Motor neuron (in vitro differentiated cells): ENCODE measurements at places on chromosomes 5 and 9.
A peak's percentile ranks its signal among the peaks of the same experiment; 100 is the strongest.

GRCh38 chr5:36383942-36384341 is 82.2 kb upstream of the RANBP3L start:
- no peak for ATAC-seq

DNA sequence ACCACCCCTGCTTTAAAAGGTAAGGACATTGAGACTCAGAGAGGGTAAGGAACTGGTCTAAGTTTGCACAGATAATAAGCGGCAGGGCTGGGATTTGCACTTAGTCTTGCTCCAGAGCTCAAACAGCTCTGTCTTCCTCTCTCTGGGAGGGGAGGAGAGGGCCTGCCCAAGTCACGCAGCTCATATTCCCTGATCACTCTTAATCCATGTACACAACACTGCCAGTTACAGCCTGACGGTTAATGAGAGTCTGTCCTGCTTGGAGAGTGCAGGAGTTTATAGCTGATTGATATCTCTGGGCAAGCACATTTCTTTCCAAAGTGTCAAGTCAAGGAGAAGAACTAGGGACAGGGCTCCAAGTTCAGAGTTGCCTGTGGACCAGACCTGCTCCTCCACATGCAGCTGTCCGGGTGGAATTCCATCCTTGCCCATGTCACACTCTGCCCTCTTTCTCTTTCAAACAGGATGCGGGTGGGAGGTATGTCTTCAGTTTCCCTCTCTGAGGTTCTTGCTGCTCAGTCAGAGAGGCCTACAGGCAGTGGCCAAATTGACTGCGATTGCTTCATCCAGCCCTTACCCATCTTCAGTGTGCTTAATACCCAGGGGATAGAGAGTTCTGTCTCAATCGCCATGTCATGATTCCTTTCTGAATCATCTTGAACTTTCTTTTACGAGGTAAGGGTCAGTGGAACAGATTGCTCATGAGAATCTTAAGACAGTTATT is 54.5 kb downstream of the GALNT12 start:
- ATAC-seq, result no peak

- no peak for ATAC-seq
Observed at GRCh38 chr9:73138516-73138915, 13.1 kb upstream of the ANXA1 start.

DNA sequence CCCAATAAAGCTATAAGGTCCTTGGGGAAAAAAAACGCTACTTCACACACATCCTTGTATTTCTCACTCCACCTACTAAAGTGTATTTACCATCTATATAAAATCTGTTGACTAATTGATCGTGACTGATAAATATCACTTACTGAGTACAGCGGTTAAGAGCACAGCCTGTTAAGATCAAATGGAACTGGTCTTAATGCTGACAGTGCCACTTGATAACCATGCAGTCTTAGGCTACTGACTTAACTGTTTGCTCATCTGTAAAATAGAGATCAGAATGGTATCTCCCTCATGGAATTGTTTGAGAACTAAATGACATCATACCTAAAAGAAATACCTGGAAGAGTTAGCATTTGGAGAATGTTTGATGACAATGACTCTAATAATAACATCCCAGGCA is 67.5 kb downstream of the ZFAND5 start:
- no peak for ATAC-seq

DNA sequence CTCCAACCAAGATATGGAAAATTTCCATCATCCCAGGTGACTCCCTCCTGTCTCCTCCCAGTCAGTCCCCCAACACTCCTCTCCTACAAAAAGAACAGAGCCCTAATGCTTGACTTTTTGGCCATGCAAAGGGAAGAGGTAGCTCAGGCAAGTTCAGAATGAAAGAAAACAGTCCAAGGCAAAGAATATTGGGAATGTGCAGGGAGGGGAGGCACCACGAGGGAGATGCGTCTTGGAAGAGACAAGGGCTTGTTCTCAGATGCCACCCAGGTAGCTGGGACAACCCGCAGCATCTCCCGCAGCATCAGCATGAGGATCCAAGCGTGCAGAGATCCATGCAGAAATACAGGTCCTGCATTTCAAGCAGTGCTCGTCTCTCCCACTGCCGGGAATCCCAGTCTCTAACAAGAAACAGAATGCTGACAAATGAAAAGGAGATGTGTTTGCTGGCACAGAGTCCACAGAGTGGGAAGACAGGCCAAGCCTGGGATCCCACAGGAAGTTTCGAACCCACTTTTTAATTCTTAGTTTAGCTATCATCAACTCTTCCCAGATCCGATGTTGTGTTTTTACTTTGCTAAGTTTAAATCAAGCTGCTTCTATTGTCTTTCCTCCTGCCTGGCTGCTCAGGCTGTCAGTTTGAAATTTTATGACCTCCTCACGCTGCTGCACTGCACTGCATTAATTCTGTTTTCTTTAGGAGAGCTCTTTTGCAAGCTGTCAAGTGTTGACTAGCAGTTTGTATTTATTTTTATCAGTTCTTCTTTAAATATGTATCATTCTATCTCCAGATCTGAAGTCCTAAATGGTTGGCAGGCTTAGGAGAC is 86.8 kb upstream of the OSMR start:
- peak; percentile 52 for ATAC-seq

DNA sequence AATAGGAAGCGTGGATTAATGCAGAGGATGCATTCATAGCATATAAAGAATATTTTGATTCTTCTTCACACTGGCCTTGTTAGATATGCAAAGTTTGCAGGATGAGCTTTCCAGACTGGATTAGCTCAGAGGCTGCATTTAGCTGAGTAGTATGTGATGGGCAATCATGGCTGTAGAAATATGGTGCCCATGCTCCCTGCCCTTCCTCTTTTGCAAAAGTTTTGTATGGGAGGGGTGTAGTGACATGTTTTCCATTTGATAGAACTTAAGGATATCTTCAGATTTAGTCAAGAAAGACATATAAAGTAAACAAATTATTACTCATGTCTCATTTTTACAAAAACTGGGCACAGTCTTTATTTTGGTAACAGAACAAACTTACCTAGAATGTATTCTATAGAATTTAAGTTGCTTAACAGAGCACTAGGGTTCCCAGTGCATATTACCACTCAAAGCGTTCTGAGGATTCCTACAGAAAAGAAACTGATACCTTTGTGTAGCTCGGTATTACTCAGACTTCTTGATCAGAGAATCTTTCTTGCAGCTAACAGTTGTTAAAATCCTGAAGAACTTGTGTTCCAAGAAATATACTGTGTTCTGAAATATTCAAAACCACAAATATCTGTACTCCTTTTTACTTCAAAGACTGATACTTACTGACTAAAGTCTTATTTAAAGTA is 9.8 kb downstream of the GTF3C4 start:
- no peak for ATAC-seq
